Muscle of back (tissue), 13 donors: ENCODE measurements at places on chromosomes 6 and 20. TPM values are rescaled to one million over a fixed set of nuclear protein-coding genes. Genes with fewer than 3 reads are reported as not detected.

TSPO2 gene
- 0.52 TPM for polyA plus RNA-seq

THBD gene
- 7.3 TPM for polyA plus RNA-seq

IL17A gene
- not detected for polyA plus RNA-seq

- no peak for DNase-seq
These were observed 199.2 kb downstream of the ALDH8A1 start for GRCh38 chr6:134750669-134751068.

- DNase-seq: no peak
These were observed 116.5 kb upstream of the COL21A1 start for GRCh38 chr6:56363796-56364430.

DNA sequence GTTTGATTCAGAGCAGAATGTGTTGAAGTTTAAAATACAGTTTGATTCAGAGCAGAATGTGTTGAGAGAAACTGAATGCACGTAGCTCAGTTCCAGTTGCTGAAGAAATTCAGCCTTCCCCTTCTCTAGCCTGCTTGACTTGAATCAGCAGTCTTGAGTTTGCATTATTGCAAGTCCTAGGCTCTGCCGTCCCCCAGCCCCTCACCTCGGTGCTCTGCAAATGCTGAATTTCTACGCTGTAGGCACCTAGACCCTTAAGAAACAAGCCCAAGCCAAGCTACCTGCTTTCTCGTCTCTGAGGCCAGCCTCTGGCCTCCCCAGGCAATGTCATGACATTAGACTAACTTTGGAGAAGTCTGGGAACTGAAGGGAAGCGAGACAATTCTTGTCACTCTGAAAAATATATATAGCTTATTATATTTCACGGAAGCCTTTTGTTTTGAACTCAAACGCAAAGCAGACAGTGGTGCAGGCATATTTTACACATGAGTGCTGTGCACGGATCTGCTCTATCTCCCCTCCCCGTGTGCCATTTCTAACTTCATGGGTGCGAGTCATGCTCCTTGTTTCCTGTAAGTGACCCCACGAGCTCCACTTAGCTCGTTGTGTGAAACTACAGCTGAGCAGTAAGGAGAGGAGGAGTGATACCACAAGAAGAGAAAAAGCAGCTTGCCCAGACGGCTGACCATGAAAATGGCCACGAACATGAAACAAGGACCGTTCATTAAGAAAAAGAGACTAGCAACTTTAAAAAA, 71.4 kb upstream of the DUSP22 start:
- no peak for DNase-seq
